ENCODE measurements at places on chromosomes 4 and X. TPM values are rescaled to one million over a fixed set of nuclear protein-coding genes. Genes with fewer than 3 reads are reported as not detected.

DNA sequence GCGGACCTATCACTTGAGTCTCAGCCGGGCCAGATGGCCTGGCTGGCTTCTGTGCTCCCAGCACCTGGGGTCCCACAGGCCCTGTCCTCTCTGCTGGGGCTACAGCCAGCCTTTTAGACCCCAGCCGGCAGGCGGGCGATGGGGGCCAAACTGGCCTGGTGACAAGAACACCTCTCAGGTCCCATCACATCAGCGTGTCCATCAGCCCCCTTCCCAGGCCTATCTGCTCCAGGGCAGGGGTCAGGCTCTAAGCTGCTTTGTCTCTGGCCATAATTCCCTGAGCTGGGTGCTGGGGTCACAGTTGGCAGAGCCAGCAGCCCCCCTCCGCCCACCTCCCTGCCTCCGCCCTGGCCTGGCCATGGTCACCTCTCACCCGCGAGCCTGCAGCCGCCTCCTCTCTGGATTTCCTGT is 77.7 kb downstream of the PPP2R2C start:
- no peak for DNase-seq

DNA sequence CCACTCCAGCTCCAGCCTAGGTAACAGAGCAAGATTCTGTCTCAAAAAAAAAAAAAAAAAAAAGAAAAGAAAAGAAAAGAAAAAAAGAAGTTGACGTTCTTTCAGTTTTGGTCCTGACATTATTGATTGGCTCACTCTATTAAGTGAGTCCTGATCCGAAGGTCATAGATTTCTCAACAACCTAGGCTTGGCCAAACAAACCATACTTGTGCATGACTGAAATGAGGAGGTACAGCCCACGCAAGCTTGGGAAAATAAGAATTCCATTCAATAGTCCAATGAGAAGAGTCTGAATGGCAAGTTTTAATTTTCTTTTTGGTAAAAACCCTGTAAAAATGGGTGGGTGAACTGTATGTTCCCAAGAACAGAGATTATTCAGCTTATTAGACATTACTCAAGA is 3.2 kb upstream of the ETNPPL start:
- no peak for DNase-seq

- DNase-seq = no peak
Measured at GRCh38 chr4:98845960-98846359, 83.0 kb downstream of the EIF4E start.

Gene SPARCL1
- 6.6 TPM for total RNA-seq

DNA sequence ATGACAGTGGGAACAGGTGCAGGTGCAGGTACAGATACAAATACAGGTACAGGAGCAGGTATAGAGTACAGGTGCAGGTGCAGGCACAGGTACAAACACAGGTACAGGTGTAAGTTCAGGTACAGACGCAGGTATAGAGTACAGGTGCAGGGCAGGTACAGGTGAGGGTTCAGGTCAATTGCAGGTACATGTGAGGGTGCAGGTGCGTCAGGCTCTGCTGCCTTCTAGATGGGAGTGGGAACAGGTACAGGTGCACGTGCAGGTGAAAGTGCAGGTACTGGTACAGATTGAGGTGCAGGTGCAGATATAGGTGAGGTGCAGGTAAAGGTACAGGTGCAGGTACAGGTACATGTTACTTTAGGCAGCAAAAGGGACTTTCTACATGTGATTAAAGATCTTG is 85.7 kb downstream of the CRLF2 start:
- no peak for DNase-seq

- DNase-seq = no peak
Measured at GRCh38 chrX:110491846-110492620, 133.4 kb downstream of the RTL9 start.

Gene FTSJ1
- total RNA-seq = 42.2 TPM

DNA sequence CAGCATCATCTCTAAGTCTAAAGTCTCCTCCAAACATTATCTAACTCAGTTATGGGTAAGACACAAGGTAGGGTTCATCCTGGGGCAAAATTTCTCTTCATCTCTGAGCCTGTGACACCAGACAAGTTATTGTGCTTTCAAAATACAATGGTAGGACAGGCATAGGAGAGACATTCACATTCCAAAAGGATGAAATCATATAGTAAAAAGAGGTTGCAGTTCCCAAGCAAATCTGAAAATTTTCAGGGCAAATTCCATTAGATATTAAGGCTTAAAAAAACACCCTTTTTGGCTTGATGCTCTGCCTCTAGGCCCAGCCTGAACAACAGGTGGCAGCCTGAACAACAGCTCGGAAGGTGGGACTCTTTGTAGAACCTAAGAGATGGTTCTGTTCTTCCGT is 448.3 kb upstream of the SLIT2 start:
- DNase-seq = no peak

- no peak for DNase-seq
Measured at GRCh38 chr4:33071535-33071934, 2351.4 kb downstream of the PCDH7 start.

DNA sequence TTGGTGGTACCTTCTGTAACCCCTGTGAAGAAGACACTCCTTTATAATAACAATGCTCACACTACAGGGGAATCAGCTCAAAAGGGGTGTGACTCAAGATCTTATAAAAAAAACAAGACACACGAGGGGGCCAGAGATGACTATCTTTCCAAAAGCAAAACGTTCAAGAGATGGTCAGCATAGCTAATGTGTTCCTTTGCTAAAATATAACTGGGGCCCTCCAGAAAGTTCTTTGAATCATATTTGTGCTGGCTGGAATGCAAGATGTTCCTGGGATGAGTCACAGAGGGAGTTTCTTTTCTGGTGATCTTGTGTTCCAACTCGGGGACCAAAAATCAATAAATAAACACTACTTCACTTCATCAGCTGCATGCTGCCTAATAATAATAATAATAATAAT is 46.5 kb downstream of the RAI2 start:
- no peak for DNase-seq

Gene STBD1
- total RNA-seq = 1.7 TPM

- DNase-seq = no peak
Measured at GRCh38 chrX:140475025-140475424, 29.8 kb downstream of the SOX3 start.

GRCh38 chr4:41029098-41029497 is 185.2 kb downstream of the APBB2 start:
- DNase-seq = no peak

- no peak for DNase-seq
Measured at GRCh38 chr4:19947349-19947748, 304.4 kb upstream of the SLIT2 start.

- DNase-seq = no peak
Measured at GRCh38 chr4:113273721-113274220, 224.3 kb downstream of the ANK2 start.

Gene TSPAN6
- 92.8 TPM for total RNA-seq

Gene VCX
- total RNA-seq = 0.41 TPM

- DNase-seq = no peak
Measured at GRCh38 chrX:10117301-10117700, 39.5 kb upstream of the CLCN4 start.

GRCh38 chr4:25065932-25066590 is 35.3 kb upstream of the LGI2 start:
- DNase-seq = no peak

DNA sequence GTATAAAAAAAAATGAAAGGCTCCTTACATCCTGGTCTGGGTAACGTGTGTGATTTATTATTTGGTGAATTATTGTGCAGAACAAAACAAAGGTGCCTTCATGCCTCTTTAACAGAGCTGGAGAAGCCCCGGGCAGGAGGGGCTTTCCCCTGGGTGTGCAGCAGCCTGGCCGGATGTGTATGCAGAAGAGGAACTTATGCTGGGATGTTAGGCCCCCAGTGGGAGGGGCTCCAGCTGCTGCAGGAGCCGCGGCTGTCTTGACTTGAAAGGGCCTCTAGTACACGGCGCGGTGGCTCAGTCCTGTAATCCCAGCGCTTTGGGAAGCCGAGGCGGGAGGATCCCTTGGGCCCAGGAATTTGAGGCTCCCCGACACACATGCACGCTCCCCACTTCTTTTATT is 16.0 kb downstream of the CCNQ start:
- no peak for DNase-seq

- no peak for DNase-seq
Measured at GRCh38 chr4:164304861-164305260, 449.1 kb upstream of the SMIM31 start.

Gene NPY1R
- total RNA-seq = 0.62 TPM

Gene TRIM60
- total RNA-seq = not detected

DNA sequence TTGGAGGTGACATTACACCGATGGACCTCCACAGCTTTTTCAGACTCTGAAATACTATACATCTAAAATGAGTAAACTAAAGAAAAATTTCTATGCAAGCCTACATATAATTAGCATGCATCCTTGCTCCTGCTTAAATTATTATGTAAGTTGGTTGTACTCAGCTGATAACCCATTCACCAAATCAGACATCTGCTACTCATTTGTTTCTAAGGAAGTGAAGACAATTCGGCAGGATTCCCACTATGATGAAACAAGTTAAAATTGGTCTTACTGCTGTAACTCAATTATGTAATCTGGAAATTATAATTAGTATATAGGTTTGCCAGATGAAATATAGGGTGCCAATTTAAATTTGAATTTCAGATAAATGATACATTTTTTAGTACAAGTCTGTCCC is 59.5 kb upstream of the FGF13 start:
- no peak for DNase-seq

Gene SPANXN2
- total RNA-seq = not detected

DNA sequence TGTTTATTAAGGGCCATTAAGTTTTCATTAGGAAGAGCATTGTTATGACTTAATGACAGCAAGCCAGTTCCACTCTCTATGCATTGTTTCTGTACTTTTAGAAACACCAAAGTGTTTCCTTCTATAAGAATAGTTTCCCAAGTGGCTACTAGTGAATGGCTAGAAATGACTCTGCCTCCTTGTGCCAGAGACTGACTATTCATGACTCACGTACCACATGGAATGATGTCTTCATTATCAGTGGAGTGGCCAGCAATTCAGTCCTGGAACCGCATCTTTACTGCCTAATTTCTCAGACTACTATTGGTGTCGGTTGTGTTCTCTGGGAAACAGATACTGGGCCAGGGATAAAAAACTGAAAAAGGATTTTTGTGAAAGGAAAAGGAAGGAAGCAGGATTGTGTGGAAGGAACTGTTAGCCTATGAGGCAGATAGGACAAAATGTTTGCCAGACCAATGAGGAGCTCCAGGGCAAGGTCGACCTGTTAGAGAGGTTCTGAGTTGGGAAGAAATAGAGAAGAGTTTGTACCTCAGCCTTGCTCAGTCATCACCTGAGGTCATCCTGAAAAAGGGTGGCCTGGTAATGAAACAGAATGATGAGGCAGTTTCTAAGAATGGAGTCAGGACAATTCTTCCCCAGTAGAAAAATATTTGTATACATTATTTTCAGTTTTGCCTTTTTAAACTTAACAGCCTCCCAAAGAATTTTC is 218.6 kb downstream of the SPCS3 start:
- no peak for DNase-seq
